ENCODE measurements at places on chromosomes 7 and 10.

DNA sequence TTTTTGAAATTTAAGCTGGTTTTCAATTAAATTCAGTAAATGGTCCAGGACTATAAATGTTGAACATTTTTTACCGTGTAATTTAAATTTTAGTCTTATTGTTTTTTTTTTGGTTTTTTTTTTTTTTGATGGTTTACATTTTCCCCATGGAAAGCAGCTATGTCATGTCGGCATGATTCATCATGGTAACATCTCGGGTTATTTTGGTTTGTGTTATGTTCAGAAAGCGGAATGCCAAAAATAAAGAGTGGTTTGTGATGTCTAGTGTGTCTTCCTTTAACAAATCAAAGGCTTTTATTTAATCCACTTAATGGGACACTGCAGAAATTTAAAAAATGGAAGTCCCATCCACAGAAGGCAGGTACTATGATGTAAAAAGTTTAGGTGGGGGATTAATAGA lies 58.5 kb downstream of the TRUB1 start:
- no peak for DNase-seq

- DNase-seq: no peak
These were observed 31.2 kb downstream of the CFAP69 start for GRCh38 chr7:90276033-90276728.

- no peak for DNase-seq
These were observed 70.0 kb downstream of the ARL4A start for GRCh38 chr7:12757443-12757842.

GRCh38 chr7:157973971-157974677 lies 613.5 kb downstream of the PTPRN2 start:
- no peak for DNase-seq

DNA sequence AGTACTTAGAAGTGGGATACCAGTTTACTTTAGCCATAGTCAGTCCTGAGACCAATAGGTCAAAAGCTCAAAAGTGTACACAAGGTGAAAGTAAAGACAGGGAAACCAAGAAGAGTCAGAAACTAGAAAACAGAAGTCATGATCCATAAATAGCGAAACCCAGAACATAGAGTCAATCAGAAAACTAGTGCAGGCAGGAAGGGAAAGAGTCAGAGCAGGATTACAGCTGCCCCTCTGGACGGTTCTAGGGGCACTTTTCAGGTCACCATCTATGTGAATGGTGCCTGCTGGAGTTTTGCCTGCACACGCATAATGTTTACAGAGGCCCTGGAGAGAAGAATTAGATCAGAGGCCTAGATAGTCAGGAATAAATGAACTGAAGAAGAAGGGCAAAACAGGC lies 22.4 kb upstream of the DMTF1 start:
- no peak for DNase-seq

DNA sequence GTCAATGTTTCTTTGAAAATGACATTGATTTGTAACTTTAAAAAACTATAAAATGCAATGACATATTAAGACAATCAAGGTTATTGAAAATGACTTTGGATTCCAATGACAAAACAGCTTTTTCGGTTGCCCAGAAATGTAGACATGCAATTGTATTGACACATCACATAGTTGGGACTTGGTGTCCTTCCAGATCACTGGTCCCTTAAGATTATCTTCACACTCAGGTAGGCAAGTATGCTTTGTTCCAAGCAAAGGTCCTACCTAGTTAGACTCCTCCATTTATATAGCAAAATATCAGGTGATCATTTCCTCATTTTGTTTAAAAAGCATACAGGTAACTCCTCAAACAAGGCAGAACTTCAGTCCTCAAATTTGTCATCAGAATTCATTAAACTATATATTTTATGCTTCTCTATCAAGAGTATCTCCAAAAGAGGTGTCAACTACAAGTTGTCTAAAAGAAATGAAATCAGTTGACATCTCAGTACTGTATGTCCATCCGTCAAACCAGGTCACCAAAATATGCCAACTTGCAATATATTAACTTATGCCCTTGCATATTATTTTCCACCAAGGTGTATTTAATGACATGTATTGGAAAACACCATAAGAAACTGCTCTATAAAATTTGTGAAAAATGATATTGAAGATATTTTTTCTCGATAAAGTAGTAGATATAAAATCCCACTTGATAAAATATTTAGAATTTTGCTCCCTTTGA lies 64.6 kb downstream of the TSPAN12 start:
- no peak for DNase-seq

- no peak for DNase-seq
These were observed 722.4 kb upstream of the AUTS2 start for GRCh38 chr7:68875857-68876256.

- DNase-seq: peak; percentile 7
These were observed 209.7 kb downstream of the ABCA13 start for GRCh38 chr7:48380921-48381320.

GRCh38 chr10:70518695-70519094 lies 40.1 kb downstream of the PALD1 start:
- no peak for DNase-seq

- no peak for DNase-seq
These were observed 152.8 kb downstream of the CUBN start for GRCh38 chr10:16976803-16977202.

DNA sequence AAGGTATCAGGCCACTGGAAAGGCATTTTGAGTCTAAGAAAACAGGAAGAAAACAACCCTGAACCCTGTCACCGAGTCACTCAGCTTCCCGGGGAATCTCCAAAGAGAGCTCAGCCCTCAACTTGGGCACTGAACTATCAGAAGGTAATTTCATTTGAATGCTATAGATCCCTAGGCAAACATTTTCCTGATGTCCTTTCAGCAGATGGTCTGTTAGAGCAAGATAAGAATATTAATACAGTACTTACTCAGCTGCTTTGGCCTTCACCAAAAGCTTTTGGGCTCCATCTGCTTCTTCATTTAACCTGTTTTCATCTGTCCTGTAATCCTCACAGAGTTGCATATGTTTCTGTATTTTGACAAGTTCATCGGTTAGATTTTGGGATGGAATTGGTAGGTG lies 34.2 kb upstream of the LAMB1 start:
- DNase-seq: no peak

- DNase-seq: no peak
These were observed 1198.5 kb upstream of the SORCS1 start for GRCh38 chr10:108362961-108363360.

DNA sequence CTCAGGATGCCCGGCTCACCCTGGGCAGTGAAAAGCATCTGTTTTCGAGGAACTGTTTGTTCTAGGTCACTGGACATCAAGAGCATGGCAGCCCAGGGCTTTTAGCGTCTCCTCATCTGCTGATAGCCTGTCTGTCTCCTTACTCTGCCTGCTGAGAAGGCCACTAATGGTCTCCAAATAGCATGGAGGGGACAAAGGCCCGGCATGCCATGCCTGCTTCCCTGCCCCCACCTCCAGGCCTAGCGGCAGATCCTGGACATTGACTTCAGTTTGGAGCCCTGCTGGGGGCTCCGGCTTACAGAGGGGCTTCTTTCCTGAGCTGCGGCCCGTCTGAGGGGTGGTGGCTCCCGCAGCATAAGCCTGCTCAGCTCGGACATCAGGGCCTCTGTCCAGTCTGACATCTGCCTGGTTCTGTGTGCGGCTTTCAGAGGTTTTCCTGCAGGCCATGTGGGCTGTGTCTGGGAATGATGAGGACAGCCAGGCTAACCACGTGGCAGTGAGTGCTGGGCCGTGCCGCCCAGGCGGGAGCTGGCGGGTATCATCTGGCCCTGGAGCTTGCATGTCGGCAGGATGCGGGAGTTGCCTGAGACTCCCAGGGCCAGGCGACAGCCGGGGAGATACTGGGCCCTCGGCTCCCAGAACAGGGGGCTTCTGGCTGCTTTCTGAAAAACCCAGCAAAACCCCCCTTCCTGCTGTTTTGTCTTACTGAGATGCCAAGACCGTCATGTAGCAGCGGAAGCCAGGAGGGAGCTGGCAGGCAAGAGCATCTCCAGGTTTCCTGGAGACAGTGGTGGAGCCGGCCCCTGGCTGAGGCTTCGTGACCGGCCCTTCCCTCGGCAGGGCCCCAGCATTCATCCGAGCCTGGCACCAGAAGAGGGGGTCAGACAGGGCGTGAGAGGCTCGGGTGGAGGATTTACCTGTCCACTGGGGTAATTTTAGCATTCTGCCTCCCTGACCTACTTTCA lies 9.2 kb downstream of the PFKFB3 start:
- DNase-seq: no peak

GRCh38 chr10:121624836-121625486 lies 26.7 kb upstream of the FGFR2 start:
- DNase-seq: no peak

DNA sequence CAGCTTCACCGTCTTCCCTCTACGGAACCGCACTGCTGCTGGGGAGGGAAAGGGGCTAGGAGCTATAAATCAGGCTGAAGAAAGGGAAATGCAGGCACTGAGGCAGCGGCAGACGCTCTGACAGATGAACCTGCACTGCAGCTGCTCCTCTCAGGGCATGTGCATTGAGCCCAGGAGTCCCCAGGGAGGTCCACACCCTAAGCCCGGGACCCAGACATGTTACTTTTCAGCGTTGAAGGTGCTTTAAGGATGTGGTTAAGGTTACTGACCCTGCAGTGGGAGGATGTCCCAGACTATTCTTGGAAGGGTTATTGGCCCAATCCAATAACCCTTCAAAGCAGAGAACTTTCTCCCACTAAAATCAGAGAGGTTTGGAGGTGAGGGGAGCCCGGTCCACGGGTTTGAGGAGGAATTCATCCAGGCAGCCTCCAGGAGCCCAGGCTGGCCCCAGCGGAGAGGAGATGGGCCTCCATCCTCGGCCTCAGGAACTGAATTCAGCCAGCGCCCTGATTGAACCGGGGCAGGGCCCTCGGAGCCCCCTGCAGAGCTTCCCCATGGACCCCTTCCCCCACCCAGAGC lies 75.4 kb downstream of the ADARB2 start:
- no peak for DNase-seq

DNA sequence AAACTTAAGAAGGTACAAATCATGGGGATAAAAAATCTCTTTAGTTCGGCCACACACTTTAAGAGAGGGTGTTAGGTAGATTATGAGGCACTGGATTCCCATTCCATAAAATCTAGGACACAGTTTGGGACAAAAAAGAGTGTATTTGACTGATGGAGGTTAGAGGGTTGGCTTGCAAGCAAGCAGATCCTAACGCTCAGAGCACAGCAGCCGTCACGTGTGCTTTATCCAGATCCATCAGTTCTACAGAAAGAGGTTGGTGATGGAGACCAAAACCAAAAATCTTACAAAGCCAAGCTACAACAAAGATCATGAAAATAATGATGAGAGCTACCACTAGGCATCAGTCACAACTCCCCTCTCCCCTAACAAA lies 549.4 kb downstream of the TNS3 start:
- DNase-seq: no peak

GRCh38 chr10:127117125-127117524 lies 79.3 kb downstream of the INSYN2A start:
- DNase-seq: peak; percentile 40

GRCh38 chr7:36161996-36162395 lies 8.9 kb downstream of the EEPD1 start:
- DNase-seq: no peak

GRCh38 chr7:105940109-105940508 lies 23.0 kb upstream of the CDHR3 start:
- no peak for DNase-seq

DNA sequence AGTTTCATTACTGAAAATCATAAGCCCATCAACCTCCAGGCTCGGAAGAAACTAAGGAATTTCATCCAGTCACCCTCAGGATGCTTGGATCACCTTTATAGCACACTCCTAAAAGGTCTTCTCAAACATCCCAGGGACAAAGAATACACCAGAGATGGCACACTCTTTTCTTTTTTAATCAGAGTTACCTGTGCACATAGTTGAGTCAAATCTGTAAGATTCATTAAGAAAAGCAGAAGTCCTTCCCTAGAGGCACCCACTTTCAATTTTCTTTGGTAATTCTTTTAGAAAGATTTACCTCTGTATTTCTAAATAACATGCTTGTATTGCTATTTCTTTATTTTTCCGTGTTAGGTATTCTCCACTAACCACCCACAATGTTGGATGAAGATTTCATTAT lies 50.6 kb upstream of the IL6 start:
- no peak for DNase-seq

DNA sequence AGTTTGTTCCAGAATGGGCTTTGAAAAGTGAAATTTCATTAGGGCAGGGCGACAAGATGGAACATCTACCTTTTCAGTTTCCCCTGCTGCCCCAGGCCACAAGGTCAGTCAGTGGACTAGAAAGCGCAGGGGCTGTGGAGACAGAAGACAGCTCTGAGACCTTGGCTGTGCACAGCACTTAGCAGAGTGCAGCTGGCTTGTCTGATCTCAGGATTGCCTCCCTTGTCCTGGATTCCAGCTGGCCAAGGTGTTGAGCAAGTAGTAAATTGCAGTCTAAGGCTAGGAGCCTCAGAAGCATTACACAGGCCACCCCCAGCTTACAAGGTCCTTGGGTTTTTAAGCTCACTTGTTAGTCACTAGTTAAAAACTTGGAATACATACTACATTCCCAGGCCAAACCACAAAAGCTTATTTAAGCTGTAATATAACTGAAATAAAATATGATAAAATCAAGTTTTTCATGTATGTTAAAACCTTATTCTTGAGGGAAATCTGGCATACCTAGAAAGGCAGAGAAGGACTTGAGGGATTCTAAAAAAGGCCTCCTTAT lies 67.3 kb upstream of the NPY start:
- DNase-seq: no peak

GRCh38 chr10:90481326-90481923 lies 376.4 kb downstream of the HTR7 start:
- no peak for DNase-seq

GRCh38 chr7:36037121-36037662 lies 115.9 kb upstream of the EEPD1 start:
- DNase-seq: no peak

- DNase-seq: no peak
These were observed 472.6 kb upstream of the CNTNAP2 start for GRCh38 chr7:145643981-145644380.

GRCh38 chr10:119784340-119785067 lies 58.7 kb downstream of the INPP5F start:
- peak; percentile 91 for DNase-seq

- DNase-seq: no peak
These were observed 40.8 kb downstream of the NRP1 start for GRCh38 chr10:33293531-33294170.

All from Kasumi-1 (cell line).